ENCODE measurements at places on chromosomes 16 and 17.

DNA sequence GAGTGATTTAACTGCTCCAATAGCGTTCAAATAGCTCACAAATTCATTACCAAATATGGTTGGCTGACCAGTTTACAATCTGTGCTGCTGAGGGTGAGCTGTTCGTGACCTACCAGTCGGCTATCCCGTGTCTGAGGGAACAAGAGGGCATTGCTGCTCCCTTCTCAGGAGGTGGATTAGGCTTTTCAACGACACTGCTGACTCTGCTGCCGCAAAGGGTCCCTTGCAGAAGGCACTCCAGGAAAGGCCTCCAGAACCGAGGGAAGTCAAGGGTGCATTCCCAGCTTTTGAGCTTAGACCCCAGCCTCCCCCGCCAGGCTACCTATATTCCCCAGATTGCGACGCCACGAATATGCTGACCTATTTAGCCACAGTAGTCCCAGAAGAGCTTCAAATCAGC lies 32.3 kb downstream of the GJC1 start:
- DNase-seq: no peak

DNA sequence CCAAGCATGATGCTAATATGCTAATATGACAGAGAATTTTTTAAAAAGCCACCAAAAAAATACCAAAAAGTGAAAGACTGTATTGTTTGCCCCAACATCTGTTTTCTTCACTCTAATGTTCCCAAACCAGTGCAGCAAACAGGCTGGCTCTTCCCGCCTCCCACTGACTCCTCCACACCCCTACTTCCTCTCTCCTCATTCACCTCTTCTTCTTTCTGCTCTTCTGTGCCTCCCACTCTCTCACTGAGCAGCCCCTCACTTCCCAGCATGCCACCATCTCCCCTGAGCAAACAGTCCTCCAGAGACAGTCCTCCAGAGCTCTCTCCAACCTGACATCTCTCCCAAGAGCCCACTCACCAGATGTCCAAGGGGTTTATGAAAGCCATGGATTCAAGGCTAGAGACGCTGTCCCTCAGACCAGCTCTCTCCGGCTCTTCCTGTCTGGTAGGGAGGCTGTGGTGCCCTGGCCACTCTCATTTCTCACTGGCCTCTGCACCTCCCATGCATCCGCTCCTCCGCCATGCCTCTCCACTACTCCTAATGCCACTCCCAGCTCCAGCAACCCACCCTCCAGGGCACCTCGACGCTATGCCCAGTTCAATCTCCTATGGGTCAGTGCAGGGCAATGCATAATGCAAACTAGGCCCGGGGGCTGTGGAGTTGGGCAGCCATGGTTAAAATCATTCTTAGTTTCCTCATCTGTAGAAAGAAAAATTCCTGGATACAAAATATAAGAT lies 52.9 kb downstream of the ANKRD11 start:
- DNase-seq: no peak

GRCh38 chr16:63129411-63130125 lies 1093.3 kb upstream of the CDH8 start:
- DNase-seq: no peak

DNA sequence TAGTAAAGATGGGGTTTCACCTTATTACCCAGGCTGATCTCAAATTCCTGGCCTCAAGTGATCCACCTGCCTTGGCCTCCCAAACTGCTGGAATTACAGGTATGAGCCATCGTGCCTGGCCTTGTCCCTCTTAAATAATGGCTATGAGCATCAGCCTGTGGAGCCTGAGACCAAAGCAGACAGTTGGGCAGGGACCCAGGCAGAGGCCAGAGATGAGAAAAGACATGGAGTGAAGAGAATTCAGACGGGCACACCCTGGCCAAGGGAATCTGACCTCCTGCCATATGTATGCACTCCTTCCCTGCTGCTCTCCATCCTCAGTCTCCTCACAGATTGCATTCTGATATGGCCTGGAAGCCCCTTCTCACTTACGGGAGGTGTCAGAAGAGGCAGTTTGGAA lies 98.4 kb upstream of the DNAH9 start:
- DNase-seq: no peak

DNA sequence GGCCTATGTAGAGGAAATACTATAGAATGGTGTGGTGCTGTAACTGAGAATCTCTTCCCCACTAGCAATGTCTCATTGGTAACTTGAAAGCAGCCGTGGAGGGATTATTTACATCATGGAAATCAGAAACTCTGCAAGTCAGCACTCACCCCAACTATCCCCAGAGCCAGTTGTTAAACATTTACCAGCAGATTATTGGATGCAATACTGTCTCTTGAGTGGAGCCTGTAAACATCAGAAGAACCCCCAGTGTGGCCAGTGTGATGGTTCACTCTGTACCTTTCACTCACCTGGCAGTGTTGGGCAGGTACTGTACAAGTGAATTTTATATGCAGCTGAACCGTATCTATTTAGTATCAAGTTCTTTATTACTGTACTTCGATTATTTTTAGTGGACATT lies 299.8 kb upstream of the SALL1 start:
- DNase-seq: no peak

- DNase-seq: no peak
Measured at GRCh38 chr16:68288252-68288650, 22.5 kb downstream of the SLC7A6OS start.

- DNase-seq: peak; percentile 73
Measured at GRCh38 chr17:48551596-48552465, 6.9 kb upstream of the HOXB2 start.

- DNase-seq: no peak
Measured at GRCh38 chr17:51456942-51457341, 196.6 kb downstream of the UTP18 start.

- no peak for DNase-seq
Measured at GRCh38 chr16:24749310-24749709, 19.9 kb downstream of the TNRC6A start.

- DNase-seq: no peak
Measured at GRCh38 chr16:50489182-50489581, 59.0 kb upstream of the NKD1 start.

GRCh38 chr17:58285422-58285810 lies 4.7 kb upstream of the MPO start:
- DNase-seq: no peak

DNA sequence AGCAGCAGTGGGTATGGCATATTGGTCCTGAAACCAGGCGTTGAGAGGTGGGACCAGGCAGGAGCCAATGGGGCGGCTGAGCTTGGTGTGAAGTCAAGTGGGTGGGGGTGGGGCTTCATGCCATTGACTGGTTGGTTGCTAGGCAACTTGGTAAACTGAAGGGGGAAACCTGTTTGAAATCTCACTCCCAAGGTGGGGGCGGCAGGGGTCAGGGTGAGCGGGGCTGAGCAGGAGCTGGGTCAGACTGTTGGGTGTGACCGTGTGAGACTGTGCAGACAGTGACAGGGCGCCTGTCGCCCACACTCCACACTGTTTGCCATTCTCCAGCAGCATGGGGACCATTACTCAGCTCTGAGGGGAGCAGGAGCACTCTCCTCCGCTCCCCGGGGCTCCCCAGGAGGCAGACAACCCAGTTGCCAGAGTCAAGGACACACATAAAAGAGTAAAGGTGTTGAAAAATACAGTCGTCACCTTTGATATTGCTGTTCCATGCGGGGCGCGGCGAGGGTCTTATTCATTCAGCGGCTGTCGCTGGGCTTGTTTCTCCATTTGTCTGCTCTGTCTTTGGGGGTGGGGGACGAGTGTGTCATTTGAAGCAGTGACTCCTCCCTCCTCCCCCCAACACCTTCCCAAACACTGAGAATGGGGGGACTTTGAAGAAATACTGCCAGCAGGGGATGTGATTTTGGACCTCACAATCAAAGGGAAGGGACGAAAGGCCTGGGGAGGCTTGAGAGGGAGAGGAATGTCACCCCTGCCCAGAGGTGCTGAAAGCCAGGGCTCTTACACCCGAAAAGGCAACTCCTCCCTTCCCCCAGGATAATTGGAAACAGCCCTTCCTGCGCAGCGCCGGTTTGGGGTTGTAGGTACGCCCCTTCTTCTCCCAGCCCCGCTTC lies 1.2 kb upstream of the EFNB3 start:
- peak; percentile 86 for DNase-seq

GRCh38 chr16:2427526-2427925 lies 1.7 kb upstream of the CCNF start:
- no peak for DNase-seq

- DNase-seq: peak; percentile 39
Measured at GRCh38 chr17:35740997-35741931, 9.8 kb downstream of the RASL10B start.

- DNase-seq: no peak
Measured at GRCh38 chr16:79980650-79981521, 380.3 kb upstream of the MAF start.

DNA sequence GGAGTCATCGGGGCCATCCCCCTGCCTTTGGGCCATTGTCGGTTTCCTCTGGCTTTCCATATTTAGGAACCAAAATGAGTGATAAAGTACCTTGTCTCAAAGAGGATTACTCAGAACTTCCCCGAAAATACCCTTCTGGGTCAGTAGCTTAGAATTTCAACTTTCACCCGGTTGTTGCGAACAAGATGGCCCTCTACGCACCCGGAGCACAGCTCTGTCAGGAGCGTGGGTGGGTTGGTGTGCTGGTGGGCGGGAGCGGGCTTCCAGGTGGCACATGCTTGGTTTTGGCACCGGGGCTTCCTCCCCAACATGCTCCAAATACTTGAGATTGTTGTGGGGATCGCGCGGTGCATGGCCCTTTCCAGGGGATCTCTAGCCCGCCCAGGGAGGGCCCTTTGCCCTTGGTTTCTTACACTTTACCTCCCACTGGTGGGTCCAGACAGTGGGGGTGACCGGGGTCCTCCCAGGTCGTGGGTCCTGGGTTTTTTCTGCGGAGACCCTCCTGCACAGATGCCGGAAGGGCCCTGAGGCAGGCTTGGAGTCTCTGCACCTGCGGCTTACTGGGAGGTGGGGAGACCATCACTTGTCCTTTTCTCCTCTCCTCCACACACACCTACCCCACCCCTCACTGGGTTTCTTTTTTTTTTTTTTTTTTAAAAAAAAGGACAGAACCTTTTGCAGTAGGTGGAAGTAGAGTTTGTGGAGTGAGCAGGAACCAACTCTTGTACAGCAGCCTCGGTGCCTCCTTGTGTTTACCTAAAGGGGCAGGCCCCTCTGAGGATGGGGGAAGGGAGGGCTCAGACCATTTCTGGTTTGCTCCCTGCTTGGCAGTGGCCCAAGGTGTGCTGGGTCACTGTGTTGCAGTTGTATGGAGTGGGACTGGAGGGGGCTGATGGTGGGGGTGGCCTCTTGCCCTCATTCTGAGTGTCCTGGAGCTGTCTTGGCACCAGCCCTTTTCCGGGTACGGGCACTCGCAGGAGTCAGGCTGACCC lies 142.1 kb downstream of the SEC14L1 start:
- no peak for DNase-seq

GRCh38 chr17:27754549-27754948 lies 45.8 kb downstream of the NOS2 start:
- no peak for DNase-seq

DNA sequence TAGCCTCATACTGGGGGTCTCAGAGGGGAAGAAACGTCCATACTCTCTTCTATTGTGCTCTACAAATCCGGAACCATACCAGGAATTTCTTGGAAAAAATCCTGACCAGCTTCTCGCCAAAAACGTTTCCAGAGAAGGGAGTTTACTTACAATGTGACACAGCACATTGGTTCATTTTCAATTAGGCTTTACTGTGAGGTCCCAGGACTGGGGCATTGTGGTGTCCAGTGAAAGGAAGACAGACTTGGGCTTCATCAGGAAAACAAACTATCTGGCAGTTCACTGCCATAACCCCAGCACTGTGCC lies 14.7 kb downstream of the MPP2 start:
- no peak for DNase-seq

- no peak for DNase-seq
Measured at GRCh38 chr17:51653878-51654277, 393.5 kb downstream of the UTP18 start.

DNA sequence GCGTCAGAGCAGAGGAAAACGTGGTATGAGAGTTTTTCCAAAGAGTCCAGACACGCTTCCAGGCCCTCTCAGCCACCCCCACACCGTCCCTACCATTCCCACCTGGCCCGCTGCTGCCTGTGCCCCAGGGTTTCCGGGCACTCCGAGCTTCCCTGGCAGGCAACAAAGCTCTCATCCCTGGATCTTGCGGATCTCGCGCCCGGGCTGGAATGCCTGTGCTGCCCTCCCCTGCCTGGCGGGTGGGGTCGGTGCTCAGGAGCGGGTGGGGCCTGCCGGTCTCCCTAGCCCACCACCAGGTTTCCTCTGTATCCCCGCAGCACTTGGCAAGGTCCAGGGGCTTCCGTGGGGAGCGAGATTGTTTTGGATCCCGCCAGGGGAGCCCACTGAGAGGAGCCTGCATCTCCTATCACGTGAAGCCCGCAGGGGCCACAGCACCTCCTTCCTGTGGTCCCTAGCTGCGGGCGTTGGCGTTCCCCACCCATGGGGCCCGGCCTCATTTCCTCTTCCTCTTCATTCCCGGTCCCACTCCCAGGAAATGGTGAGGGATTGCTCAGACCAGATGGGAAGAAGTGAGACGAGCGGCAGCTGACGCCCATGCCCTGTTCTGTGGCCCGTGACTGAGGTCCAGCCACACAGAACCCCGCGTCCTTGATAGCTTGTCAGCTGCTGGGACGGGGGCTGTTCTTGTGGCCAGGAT lies 11.0 kb downstream of the TBC1D24 start:
- DNase-seq: no peak

DNA sequence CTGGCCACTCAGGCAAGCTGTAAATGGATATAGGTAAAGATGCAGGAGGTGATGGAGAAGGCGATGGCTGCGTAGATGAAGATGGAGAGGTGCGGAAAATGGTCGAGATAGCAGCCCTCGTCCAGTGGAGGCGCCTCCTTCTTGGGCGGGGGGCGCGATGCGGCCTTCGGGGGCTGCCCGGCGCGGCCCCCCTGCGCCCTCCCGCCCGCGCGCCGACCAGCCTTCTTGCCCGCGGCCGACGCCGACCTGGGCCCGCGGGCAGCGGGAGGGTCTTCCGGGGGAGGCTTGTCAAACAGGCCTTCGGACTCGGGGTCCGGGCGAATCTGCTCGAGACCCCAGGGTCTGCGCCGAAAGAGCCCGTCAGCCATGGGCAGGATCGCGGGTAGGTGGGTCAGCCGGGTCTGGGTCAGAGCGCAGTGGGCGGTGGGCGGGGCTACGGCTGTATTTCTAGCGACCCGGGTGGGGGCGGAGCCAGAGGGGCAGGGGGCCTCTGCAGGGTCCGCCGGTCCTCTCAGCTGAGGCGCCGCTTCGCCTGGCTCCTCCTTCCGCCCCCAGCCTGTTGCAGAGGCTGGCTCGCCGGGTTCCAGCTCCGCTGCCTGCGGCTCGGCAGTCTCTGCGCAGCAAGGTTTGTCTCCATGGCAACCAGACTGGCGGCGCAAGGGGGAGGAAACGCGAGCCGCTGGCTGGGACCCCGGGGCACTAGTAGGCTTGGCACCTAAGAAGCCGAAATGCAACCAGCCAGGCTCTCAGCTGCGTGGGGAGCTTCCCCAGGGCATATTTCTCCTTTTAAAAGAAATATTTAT lies 14.4 kb downstream of the MIS12 start:
- DNase-seq: peak; percentile 95
